ENCODE measurements at places on chromosomes 1 and 21.

DNA sequence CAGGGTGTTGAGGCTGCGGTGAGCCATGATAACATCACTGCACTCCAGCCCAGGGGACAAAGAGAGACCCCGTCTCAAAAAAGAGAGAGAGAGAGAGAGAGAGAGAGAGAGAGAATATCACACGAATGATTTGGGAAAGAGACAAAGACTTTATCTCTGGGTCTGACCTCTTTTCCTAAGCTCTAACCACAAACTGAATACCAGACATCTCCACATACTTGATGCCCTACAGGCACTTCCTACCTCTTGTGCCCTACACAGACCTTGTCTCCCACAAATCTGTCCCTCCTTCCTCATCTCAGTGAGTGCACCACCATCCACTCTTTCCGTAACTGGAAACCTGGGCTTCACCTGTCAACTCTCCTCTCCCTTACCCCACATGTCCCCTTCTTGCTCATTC, 27.0 kb upstream of the PTCH2 start:
- DNase-seq = no peak

GRCh38 chr1:3063379-3064295, 5.4 kb upstream of the PRDM16 start:
- DNase-seq = no peak

DNA sequence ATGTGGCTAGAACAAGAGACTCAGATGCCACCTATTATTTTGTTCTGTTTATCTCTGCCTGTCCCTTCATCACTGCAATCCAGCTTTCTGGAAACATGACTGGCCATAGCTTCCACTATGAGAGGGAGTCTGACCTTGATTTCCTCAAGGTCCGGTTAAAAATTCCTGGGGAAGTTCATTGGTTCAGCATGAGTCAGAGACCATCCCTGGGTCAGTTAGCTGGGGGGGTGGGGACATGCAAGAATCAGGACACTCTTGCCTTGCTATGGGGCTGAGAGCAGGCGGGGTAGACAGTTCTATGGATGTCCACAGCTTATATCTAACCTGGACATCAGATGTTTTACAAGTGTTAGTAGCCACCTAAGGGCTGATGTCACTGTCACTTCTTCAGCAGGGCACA, 81.1 kb downstream of the TENT5C start:
- no peak for DNase-seq

DNA sequence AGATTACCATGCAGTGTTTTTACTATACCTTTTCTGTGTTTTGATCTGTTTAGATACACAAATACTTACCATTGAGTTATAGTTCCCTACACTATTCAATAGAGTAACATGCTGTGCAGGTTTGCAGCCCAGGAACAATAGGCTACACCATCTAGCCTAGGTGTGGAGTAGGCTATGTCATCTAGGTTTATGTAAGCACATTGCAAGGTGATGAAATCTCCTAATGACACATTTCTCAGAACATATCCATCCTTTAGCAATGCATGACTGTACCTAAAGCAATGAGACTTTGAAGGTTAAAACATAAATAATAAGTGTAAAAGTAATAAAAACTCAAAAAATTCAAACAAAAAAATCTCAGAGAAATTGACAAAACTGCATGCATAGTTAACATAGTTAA, 358.6 kb downstream of the USH2A start:
- no peak for DNase-seq

DNA sequence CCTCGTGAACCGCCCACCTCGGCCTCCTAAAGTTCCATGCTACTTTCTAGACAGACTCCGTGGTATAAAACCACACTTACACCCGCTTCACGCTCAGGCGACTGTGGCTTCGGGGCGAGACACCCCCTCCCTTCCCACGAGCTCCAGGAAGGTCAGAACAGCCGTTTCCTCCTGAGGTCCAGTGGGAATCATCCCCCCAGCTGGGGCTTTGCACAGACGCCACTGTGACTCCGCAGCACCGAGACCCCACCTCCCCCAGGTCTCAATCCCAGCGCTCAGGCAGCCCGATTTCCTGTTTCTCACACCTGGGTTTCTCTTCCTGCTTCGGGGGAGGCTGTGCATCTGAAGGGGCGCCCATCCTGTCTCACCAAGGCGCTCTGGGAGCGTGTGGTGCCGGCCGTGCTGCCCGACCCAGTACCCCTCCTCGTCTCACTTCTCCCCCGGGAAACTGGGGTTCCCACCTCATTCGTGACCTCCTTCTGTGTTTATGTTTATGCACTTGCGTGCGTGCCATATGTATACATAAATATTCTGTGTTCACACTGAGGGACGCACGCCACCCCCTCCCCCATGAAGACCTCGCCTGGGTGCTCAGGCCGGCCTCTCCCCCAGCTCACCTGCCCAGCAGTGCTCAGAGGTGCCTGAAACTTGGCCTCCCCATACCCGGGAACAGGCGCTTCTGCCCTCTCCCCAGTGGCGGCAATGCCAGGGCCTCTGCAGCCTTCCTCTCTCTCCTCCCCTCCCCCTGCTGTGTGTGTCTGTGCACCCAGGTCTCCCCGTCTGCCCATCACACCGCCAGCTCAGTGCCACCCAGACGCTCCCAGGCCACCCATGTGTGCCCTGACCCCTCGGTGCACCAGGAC, 14.6 kb downstream of the SLC35E2B start:
- no peak for DNase-seq

DNA sequence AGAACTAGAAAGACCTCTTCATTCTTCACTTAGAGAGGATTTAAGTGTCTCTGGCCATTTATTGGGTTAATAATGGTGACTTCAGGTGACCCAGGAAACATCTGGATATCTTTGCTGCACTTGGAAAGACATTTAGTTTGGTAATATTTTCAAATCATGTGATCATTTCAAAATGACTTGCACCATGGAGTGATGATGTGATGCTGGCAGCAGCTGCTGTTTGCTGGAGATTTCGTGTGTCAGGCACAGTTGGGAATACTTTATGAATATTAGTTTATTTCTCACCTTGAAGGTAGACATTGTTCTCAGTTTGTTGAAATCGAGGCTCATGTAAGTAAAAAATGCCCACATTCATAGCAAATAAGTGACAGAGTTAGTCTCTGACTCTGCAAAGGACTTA, 236.0 kb downstream of the DISC1 start:
- no peak for DNase-seq

- DNase-seq = no peak
Observed at GRCh38 chr1:43524804-43525203, 5.9 kb upstream of the PTPRF start.

- no peak for DNase-seq
Observed at GRCh38 chr1:100145116-100145515, 12.2 kb downstream of the TRMT13 start.

- peak; percentile 6 for DNase-seq
Observed at GRCh38 chr21:46120301-46121285, 22.7 kb downstream of the COL6A2 start.

GRCh38 chr1:147080671-147081394, 91.4 kb downstream of the PRKAB2 start:
- no peak for DNase-seq

DNA sequence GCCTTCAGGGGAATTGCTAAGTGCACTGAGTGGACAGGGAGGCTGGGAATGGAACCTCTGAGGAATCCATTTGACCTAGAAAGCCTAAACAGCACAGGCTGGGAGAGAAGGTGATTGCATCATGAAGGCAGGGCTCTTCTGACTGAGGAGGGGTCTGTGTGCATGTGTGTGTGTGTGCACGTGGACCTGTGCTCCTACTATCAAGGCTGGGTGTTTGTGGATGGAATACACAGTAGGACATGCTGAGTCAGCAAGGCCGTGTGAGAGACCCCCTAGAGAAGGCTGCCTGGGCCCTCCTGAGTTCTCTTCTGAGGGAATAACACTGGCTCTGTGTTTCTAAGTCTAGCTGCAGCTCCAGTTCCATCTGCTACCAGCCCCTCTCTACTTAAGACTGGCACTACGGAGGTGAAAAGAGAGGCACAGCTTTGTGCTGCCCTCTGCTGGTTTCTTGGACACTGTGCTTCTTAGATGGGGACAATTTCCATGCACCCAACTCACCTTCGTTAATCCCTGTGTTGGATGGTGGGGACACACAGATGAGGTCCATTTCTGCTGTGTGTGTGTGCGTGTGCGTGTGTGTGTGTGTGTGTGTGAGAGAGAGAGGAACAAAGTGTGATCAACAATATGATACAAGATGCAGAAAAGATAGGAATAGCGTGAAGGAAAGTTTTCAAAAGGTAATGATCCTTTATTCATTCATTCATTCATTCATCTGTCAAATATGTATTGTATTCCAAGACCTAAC, 6.2 kb upstream of the EFCAB14 start:
- DNase-seq = peak; percentile 39

DNA sequence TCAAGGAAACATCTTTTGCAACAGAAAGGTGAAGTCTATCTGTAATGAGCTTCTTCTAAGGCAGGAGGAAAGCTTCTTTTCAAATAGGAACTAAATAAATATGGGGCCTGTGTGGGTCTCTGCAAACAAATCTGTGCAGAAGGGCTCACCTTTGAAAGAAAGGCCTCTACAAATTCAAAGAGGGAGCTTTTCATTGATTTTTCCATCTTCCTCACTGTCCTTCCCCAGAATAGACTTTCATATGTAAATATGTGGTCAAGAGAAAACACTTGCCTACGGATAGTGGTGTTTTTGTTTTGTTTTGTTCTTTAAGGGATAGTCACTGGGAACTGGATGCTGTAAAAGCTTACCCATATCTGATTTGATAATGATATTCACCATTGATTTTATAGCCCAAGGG, 223.4 kb downstream of the DSCAM start:
- no peak for DNase-seq

GRCh38 chr1:36133484-36133883, 8.5 kb upstream of the COL8A2 start:
- DNase-seq = no peak

GRCh38 chr1:171141688-171142415, 43.2 kb upstream of the FMO2 start:
- DNase-seq = no peak

DNA sequence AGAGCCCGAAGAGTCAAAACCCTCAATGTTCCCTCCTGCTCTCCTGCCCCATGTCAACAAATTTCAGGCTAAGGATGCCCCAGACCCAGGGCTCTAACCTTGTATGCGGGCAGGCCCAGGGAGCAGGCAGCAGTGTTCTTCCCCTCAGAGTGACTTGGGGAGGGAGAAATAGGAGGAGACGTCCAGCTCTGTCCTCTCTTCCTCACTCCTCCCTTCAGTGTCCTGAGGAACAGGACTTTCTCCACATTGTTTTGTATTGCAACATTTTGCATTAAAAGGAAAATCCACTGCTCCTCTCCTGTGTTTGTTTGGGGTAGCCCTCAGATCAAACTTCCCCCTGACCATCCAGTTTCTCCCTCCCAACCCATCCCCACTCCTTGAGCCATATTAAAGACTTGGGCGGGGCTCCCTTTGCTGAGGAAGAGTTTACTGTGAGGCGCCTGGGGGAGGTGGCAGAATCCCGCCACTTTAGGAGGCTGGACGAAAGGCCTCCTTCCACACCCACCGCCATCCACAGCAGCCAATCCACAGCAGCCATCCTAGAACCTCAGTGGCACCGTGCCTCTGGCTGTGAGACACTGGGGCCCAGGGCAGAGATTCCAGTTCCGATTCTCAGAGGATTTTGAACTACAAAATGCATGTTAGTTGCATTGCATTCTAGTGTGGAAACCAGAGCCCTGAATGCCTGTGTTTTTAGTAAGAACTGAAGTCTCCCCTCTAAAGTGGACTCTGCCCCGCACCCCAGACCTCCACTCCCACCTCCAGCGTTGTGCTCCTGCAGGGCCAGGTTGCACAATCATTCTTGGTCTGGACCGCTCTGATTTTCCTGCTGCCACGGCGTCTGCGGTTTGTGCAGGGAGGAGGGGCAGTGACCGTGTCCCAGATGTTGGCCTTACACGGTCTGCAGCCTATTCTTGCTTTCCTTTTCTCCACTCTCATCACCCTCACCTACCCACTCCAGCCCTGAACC, 3.0 kb downstream of the OLFML3 start:
- no peak for DNase-seq

DNA sequence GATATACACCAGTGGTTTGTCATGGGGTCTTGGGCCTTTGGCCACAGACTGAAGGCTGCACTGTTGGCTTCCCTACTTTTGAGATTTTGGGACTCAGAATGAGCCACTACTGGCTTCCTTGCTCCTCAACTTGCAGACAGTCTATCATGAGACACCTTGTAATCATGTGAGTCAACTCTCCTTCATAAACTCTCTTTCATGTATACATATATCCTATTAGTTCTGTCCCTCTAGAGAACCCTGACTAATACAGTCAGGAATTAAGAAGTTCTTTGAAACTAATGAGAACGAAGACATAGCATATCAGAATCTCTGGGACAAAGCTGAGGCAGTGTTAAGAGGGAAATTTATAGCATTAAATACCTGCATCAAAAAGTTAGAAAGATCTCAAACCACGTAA, 110.8 kb downstream of the SLC5A9 start:
- DNase-seq = no peak

GRCh38 chr1:230114237-230114651, 47.2 kb downstream of the GALNT2 start:
- DNase-seq = no peak

- peak; percentile 43 for DNase-seq
Observed at GRCh38 chr1:12618965-12619791, 1.2 kb upstream of the DHRS3 start.

DNA sequence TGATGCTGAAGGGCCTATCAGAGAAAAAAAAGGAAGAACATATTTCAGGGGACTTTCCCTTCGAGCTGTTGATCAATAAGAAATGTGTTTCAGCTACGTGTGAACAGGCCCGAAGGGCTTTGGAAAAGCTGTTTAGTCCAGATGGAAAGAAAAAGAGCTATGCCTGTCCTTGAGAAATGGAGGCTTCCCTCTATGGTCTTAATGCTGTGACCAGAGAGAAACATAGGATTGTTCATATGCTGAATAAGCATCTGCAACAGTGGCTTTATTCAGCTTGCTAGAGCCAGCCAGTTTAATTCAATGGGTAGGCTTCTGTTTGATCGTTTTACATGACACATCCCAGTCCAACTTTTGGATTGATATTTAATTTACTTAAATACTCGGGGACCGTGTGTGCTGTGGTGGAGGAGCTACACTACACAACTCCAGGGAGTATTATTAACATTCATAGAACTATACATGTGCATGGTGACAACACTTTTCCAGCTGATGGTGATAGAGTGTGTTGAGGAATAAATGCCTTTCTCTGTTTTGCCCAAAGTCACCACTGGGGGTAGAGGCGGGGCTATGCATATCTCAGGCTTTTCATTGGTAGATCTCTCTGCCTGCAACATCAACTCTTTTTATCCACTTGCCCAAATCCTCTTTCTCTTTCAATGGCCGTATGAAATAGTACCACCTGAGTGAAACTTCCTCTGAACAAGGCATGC, 106.7 kb upstream of the C8B start:
- no peak for DNase-seq

GRCh38 chr1:89041119-89041641, 18.5 kb upstream of the GBP3 start:
- no peak for DNase-seq

DNA sequence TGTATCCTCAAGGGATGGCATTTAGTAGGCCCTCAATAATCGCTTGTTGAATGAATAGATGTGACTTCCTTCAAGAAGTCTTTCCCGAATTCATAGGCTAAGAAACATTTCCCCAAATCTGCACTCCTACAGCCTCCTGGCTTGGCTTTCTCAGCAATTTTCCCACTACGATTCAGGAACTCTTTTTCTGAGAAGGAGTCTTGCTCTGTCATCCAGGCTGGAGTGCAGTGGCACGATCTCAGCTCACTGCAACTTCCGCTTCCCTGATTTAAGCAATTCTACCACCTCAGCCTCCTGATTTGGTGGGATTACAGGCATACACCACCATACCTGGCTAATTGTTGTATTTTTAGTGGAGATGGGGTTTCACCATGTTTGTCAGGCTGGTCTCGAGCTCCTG, 37.9 kb upstream of the IFFO2 start:
- DNase-seq = no peak
